Activated CD4-positive, alpha-beta memory T cell treated with anti-CD3 and anti-CD28 coated beads, Interleukin-2, amount 10 ng/mL, durations not matched to agents 7 days and 5 days (primary cell): ENCODE measurements at places on chromosomes 3 and 15. TPM values are rescaled to one million over a fixed set of nuclear protein-coding genes. Genes with fewer than 3 reads are reported as not detected.

The PARP15 gene
- 48.2 TPM for total RNA-seq

- H3K4me1 ChIP-seq = no peaks in the 10 kb centered on the region
- DNase-seq = no peak
- H3K27me3 ChIP-seq = no peaks in the 10 kb centered on the region
- H3K27ac ChIP-seq = no peak overlapping the region
Measured at GRCh38 chr3:120802916-120803315, 60.4 kb downstream of the GTF2E1 start.

- H3K27me3 ChIP-seq = peaks cover 6% of the 10 kb centered on the region
- H3K27ac ChIP-seq = no peak overlapping the region
- H3K4me1 ChIP-seq = no peaks in the 10 kb centered on the region
- no peaks in the 10 kb centered on the region for H3K36me3 ChIP-seq
- H3K4me3 ChIP-seq = no peak overlapping the region
- no peak for DNase-seq
Measured at GRCh38 chr3:127709320-127710060, 36.7 kb downstream of the ABTB1 start.

GRCh38 chr3:171001957-171002694, 24.4 kb downstream of the SLC2A2 start:
- no peaks in the 10 kb centered on the region for H3K27me3 ChIP-seq
- H3K4me3 ChIP-seq = no peak overlapping the region
- DNase-seq = no peak
- no peaks in the 10 kb centered on the region for H3K4me1 ChIP-seq
- no peaks in the 10 kb centered on the region for H3K36me3 ChIP-seq
- no peak overlapping the region for H3K27ac ChIP-seq

GRCh38 chr3:59406943-59407342, 357.1 kb upstream of the CFAP20DC start:
- H3K4me3 ChIP-seq = no peak overlapping the region
- H3K4me1 ChIP-seq = peaks cover 18% of the 10 kb centered on the region
- H3K27me3 ChIP-seq = no peaks in the 10 kb centered on the region
- H3K27ac ChIP-seq = no peak overlapping the region
- no peaks in the 10 kb centered on the region for H3K36me3 ChIP-seq

DNA sequence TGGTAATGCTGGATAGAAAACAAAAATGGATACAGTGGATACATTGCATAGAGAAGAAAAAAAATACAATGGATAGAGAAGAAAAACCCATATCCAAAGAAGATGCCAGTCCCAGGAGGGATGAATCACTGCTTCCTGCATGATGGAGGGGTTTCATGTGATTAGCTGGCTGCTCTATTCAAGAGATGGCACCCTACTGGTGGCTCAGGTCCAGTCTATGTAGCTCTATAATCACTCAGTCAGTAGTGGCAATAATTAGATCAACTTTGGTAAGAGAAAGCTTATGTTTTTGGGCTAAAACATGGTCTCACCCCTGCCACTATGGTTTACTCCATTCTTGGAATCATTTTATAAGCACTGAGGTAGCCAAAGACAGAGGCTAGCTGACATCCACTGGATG, 33.7 kb upstream of the NOX5 start:
- no peaks in the 10 kb centered on the region for H3K36me3 ChIP-seq
- H3K27me3 ChIP-seq = peaks cover 3% of the 10 kb centered on the region
- no peak overlapping the region for H3K4me3 ChIP-seq
- DNase-seq = no peak
- no peak overlapping the region for H3K27ac ChIP-seq

DNA sequence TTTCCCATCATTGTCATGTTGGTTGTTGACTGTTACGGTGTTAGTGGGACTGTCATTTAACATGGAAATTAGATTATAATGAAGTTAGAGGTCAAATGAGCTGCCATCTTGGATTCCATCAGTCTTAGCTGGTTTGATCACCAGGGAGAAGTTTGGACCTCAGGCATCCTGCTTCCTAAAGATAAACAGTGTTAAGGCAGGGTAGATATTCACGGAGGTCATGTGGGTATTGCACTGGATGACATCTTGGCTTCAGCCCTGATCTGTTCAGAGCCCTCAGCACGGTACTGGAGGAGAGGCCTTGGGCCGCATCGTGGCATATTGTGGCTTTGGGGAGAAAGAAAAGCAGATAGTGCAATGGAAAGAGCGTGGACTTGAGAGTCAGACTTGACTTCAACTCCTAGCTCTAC, 11.1 kb upstream of the MUC20 start:
- H3K36me3 ChIP-seq = no peaks in the 10 kb centered on the region
- no peak overlapping the region for H3K27ac ChIP-seq
- no peak for DNase-seq
- no peak overlapping the region for H3K4me3 ChIP-seq

DNA sequence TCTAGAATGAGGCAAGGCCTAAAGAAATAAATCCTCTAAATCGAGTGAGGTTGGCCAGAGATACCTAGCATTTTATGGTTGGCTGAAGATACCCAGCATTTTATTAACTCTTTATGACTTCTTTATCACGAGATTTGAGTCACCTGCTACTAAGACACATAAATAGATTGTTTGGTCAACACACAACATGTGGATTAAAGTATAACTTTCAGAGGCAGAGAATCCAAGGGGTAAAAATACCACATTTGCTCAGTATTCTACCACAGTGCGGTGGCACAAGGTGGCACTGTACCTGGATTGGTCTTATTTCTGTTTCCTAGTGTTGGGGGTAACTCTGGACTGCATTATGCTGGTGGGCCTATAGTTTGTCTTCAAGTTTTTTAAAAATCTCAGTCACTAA, 27.0 kb upstream of the VILL start:
- DNase-seq = no peak
- H3K27me3 ChIP-seq = peaks cover 11% of the 10 kb centered on the region
- no peaks in the 10 kb centered on the region for H3K4me1 ChIP-seq
- H3K27ac ChIP-seq = no peak overlapping the region
- no peak overlapping the region for H3K4me3 ChIP-seq

GRCh38 chr3:39101022-39101689, 6.3 kb downstream of the GORASP1 start:
- H3K27me3 ChIP-seq = no peaks in the 10 kb centered on the region
- H3K36me3 ChIP-seq = peaks cover 22% of the 10 kb centered on the region
- H3K4me3 ChIP-seq = no peak overlapping the region
- DNase-seq = peak; percentile 53
- H3K4me1 ChIP-seq = peaks cover 33% of the 10 kb centered on the region
- peak overlapping the region; percentile 20 for H3K27ac ChIP-seq

The ANKRD34C gene
- total RNA-seq = not detected

The SCAPER gene
- 19.2 TPM for total RNA-seq

DNA sequence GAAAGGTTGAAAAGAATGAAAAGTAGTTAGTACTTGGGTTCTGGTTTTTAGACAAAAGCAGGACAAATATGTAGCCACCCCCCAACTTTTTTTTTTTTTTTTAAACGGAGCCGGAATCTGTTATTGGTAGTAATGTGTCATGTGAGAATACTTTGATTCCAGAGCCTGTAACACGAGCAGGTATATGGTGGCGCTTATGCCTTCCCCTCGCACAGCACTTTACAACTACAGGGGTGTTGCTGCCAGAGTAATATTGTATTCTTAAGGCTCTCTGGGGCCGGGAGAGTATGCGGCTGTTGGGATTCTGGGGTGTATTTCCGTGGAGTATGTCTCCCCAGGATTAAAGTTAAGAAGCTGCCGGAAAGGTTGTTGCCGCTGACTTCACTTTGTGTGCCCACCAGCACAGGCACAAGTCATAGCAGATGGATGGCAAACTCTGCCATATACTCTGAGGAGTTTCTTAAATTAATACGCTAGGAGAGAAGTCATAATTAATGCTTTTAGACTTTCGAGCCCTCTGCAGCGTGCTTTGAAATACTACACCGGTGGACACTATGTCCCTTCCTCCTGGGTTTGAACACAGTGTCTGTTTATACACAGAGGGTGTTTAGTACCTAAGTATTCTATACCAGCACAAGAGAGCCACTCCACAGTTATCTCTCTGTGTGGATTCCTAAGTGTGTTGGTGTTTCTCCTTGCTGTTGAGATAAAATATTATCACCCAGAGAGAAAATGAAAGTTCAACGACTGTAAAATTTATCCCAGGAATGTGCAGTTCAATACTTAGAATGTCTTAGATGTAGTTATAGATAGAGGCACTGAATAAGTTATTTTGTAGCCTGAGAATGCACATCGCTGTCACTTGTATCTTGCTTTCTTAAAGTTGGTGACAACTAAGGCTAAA, 1.4 kb downstream of the MBNL1 start:
- peak overlapping the region; percentile 95 for H3K27ac ChIP-seq
- no peaks in the 10 kb centered on the region for H3K27me3 ChIP-seq
- H3K4me1 ChIP-seq = peaks cover 55% of the 10 kb centered on the region
- peak; percentile 40 for DNase-seq
- peak overlapping the region; percentile 92 for H3K4me3 ChIP-seq
- H3K36me3 ChIP-seq = peaks cover 40% of the 10 kb centered on the region

DNA sequence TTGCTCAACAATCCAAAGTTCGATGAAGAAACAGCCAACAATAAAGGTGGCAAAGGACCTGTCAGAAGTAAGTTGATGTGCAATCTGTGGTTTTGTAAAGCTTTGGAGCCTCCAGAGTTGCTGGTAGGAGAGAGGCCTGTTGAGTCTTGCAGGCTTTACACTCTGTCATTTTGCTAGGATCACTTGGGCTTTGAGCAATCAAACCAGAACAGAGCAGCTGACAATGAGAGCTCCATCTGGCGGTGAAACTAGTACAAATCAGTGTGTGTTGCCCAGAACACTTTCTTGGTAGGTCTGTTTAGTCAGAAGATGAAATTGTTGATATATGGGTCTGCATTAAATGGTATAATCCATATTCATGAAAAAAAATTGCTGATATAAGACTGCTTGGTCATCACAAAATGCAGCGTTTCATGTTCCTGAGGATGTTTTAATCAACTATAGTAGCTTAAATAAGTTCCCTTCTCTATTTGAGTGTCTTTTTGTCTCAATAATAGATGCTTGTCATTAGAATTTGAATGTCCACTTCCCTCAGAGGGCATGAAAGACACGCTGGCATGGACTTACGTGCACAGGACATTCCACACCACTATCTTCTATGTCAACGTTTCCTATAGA, 25.7 kb downstream of the TMOD2 start:
- H3K4me1 ChIP-seq = peaks cover 4% of the 10 kb centered on the region
- no peaks in the 10 kb centered on the region for H3K27me3 ChIP-seq
- no peak overlapping the region for H3K27ac ChIP-seq
- H3K36me3 ChIP-seq = peaks cover 1% of the 10 kb centered on the region
- peak; percentile 68 for DNase-seq

DNA sequence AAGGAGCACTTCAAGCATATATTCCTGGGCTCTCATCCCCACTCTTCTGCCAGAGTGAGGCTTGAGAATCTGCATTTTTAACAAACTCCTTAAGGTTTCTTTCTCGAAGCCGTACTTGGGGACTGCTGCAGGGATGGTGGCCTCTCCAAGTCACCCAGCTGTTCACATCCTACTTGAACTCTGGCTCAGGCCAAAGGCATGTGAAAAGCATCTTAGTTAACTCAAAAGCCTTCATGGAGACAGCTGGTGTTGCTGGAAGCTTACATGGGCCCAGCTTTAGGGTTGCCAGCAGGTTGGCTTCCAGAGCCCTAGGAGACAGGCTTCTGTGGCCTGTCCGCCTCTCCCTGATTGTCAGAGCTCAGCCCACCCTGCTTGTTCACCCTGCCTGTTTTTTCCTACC, 139.2 kb downstream of the THSD4 start:
- no peak overlapping the region for H3K27ac ChIP-seq
- DNase-seq = no peak
- no peaks in the 10 kb centered on the region for H3K4me1 ChIP-seq
- no peaks in the 10 kb centered on the region for H3K27me3 ChIP-seq

The STT3B gene
- total RNA-seq = 201 TPM

DNA sequence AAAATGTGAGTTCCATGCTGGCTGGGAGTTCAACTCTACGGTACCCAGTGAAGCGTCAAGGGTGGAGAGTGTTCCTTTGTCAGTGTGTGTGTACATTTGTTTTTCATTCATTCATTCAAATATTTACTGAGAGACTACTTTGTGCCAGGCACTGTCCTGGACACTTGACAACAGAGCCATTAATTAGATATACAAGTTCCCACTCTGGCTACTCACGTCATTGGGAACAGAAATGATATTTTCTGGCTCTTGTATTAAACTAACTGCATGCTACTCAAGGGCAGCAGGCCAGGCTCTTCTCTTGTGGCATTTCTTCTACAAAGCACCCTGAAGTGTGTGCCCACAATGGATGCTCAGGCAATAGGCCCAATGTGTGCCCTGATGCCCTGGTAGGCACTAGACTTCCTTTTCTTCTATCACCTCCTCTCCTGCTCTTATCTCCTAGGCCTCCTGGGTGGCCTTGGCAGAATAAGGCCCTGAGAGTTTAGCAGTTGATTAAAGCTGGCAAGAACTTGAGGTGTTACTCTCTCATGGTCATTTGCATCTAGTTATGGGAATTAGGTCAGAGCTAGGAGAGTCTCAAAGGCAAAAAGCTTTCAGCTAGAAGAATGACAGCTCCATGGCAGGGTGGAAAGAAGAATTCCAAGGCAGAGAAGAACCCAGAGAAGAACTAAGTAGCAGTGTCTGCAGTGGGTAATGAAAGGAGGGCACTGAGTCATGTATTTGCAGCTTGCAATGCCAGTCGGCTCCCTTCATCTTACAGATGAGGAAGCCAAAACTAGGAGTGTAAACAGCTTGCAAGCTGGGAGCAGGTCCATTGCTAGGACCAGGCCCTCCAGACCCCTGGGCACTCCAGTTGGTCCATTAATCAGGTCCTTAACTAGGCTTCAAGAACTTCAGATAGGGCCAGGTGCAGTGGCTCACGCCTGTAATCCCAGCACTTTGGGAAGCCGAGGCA, 14.0 kb upstream of the SMAD3 start:
- peaks cover 2% of the 10 kb centered on the region for H3K36me3 ChIP-seq
- no peak overlapping the region for H3K4me3 ChIP-seq
- no peak for DNase-seq
- H3K27me3 ChIP-seq = peaks cover 2% of the 10 kb centered on the region

DNA sequence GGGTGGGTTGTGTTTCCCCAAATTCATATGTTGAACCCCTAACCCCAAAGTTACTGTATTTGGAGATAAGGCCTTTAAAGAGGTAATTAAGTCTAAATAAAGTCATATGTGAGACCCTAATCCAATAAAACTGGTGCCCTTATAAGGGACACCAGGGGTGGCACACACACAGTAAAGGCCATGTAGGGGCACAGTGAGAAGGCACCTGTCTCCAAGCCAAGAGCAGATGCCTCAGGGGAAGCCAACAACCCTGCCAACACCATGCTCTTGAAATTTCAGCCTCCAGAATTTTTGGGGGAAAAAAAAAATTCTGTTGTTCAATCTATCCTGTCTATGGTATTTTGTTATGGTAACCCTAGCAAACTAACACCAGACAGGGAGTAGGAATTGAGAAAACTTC, 1.5 kb upstream of the GMNC start:
- no peak for DNase-seq
- H3K27me3 ChIP-seq = peaks cover 31% of the 10 kb centered on the region
- H3K27ac ChIP-seq = no peak overlapping the region
- H3K36me3 ChIP-seq = no peaks in the 10 kb centered on the region
- H3K4me1 ChIP-seq = peaks cover 8% of the 10 kb centered on the region
- no peak overlapping the region for H3K4me3 ChIP-seq
